Thyroid gland (tissue), 4 donors: ENCODE measurements at places on chromosomes 16 and 17. TPM values are rescaled to one million over a fixed set of nuclear protein-coding genes. Genes with fewer than 3 reads are reported as not detected.

DNA sequence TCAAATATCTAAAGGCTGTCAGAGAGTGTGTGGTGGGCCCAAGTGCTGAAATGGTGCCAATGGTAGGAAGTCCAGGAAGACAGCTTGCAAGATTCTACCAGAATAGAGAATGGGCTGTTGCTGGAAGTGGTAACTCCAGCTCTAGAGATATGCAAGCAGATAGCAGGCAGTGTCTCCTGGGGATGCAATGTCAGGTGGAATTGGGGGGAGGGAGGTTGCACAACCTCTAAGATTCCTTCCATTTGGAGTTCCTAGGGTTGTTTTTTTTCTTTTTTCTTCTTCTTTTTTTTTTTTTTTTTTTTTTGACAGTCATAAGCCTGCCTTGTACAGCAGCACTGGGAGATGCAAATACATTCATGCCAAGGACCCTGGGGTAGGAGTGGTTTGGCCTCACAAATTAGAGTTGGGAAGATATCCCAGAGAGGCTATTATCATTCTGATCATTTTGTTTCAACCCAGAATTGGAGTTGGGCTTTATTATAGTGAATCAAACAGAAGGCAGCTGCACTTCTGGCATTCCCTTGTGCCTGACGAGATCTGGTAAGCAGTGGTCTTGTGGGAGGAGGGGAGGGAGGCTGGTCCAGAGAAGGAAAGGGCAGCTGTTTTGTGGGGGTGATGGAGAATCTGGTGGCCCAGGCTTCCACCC is 51.1 kb downstream of the SLC6A2 start:
- H3K27ac ChIP-seq, result no peak overlapping the region
- DNase-seq, result no peak
- no peaks in the 10 kb centered on the region for H3K4me1 ChIP-seq
- H3K4me3 ChIP-seq, result no peak overlapping the region
- no peaks in the 10 kb centered on the region for H3K36me3 ChIP-seq

- H3K4me3 ChIP-seq, result no peak overlapping the region
- H3K36me3 ChIP-seq, result peaks cover 61% of the 10 kb centered on the region
- H3K4me1 ChIP-seq, result peaks cover 36% of the 10 kb centered on the region
- no peak for DNase-seq
Observed at GRCh38 chr16:11683145-11683544, 14.9 kb downstream of the SNN start.

DNASE1L2 gene
- total RNA-seq, result 0.88 TPM

GRCh38 chr16:56669005-56669839 is at the start of gene MT1H:
Gene MT1H, plus strand, starts transcription at chr16:56669814. Its CDS starts 71 bp downstream, at chr16:56669885.
- H3K27me3 ChIP-seq, result no peaks in the 10 kb centered on the region
- no peaks in the 10 kb centered on the region for H3K36me3 ChIP-seq
- peak within 1 kb of the TSS; percentile 2 for H3K4me3 ChIP-seq

DNA sequence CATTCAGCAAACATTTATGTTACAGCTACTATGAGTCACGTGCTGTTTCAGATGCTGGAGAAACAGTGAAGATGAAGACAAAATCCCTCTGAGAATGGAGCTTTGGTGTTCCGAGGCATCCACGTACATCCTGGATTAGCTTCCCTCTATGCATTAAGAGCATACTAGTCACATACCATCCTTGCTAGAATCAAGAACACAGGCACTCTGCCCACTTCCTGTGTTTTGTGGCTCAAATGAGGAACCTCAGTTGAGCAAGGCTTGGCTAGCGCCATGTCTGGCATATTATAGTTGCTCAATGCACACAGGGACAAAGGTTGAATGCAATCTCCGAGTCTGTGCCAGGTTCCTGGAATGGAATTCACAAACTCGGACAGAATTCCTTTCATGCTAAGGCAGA is 297.5 kb downstream of the XYLT1 start:
- no peaks in the 10 kb centered on the region for H3K27me3 ChIP-seq
- no peaks in the 10 kb centered on the region for H3K4me1 ChIP-seq
- H3K27ac ChIP-seq, result no peak overlapping the region

TSPOAP1 gene
- 35.4 TPM for total RNA-seq
